ENCODE measurements at places on chromosomes 1 and 21.

DNA sequence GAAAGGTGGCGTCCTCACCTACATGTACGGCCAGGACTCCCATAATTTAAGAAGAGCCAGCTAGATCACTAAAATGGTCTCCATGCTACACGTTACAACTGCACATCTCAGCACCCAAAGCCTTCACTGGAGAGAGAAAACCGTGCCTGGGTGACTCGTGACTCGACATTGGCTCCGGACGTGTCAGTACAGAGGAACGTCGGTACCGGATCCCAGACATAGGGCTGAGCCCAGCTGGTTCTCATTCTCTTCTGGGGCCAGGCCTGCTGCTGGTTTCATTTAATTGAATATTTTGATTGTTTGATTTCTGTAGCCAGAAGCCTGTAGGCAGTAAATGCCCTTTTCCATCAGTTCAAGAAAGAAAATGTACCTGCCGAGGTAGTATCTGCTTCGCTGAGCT, 93.1 kb downstream of the HHIPL2 start:
- DNase-seq = no peak

GRCh38 chr1:7049913-7050625, 264.8 kb downstream of the CAMTA1 start:
- no peak for DNase-seq

GRCh38 chr1:185819798-185820197, 85.6 kb downstream of the HMCN1 start:
- no peak for DNase-seq

- no peak for DNase-seq
These were observed 3.6 kb downstream of the KIF2C start for GRCh38 chr1:44743211-44743610.

DNA sequence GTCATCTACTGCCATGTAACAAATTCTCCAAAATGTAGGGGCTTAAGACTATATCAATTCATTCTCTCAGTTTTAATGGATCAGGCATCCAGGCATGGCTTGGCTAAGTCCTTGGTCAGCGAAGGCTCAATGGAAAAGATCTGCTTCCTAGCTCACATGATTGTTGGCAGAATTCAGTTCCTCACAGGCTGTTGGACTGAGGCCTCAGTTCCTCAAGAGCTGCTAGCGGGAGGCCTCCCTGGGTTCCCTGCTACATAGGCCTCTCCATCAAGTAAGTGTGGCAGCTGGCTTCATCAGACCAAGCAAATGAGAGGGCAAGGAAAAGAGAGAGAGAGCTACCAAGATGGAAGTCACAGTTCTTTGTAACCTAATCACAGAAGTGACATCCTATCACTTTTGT, 19.6 kb upstream of the EYA3 start:
- DNase-seq = no peak

- peak; percentile 25 for DNase-seq
These were observed 44.8 kb downstream of the PCNT start for GRCh38 chr21:46368533-46369285.

DNA sequence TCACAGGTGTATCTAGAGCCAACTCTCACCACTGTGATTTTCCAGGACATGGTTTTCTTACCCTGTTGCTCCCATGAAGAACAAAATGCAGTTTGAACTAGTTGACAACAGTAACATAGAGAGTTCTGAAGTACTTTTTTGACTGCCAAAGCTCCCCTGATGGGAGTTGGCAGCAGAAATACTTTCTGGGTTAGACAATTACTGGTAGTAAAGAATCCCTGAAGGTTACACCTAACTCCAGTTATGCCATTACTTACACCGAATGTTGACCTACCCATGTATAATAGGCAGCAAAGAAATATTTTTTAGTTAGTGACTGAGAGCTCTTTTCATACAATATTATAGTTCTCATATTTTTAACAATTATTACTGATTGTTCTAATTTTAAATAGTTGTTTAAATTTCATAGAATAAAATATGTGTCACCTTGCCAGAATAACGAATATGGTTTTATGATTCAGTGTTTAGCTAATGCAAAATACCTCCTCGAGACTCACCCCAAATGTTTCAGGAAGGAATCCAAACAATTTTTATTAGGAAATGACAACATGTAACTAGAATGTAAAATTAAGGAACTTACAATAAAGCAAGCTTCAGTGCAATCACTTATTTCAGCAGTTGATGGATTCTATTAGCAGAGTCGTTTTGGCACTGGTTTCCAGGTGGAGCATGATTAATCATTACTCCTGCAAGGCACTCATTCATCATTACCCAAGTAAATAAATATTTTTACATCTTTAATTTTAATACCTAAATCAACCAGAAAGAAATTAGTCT, 237.6 kb downstream of the MRPL39 start:
- no peak for DNase-seq

DNA sequence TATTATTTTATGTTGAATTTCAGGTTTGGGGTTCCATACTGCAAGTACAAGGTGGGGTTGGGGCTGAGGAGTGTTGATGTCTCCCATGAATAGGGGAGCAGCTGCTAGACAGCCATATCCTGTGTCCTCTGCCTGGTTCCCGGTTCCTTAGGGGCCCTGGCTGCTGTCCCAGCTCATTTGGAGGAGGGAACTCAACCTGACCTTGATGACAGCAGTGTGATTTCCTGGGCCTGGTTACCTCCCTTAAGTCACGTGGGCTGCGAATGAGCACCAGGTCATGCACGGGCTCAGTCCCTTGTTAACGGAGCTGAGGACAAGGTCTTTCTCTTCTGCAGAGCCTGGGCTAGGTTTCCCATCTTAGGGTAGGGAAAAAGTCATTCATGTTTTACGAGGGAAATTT, 85.1 kb downstream of the MTR start:
- no peak for DNase-seq

DNA sequence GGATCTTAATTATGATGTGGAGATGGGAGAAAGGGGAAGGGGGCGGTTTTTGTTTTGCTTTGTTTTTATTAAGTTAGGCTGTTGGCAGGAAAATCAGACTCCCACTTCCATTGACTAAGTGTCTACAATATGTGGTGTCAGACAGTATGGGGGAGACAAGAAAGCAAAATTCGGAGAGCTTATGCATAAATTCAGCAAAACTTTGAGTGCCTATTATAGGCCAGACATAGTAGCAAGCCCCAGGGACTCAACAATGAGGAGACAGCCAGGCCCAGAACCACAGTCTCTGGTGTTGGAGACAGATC, 835 bp upstream of the TSPAN2 start:
- no peak for DNase-seq

DNA sequence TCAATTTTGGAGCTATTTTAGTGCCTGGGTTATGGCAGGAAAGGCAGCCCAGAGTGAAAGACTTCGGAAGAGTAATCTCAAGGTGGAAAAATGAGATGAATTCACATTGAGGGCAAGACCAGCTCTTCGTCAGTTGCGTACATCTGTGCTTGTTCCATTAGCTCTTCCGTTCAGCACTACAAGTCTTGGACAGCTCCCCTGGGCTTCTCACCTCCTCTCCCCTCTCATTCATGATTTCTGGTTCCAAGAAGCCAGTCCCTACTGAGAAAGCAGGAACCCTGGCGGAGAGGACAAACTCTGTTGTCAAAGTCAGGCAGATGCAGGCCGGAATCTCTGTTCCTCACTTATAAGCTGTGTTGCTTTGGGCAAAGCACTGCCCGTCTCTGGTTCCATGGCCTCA, 76.5 kb downstream of the ACTL8 start:
- DNase-seq = no peak

DNA sequence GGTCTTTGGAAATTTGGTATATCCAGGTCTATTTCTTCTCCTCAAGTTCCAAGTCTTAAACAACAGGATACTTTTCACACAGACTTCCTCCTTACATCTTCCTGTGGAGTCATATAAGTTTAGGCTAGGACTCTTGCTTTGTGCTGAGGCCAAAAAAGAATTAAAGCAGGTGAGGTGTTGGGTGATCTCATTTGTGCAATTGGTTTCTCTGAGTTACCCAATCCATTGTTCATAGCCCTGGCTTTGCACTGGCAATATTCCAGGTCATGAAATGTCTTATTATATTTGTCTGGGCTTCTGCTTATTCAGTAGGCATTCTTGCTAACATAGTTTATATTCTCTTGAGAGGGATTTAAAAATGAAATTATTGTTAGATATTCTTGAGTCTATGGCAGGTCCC, 14.1 kb upstream of the KIAA0040 start:
- DNase-seq = no peak

- DNase-seq = no peak
These were observed 235.0 kb upstream of the NFIA start for GRCh38 chr1:60847391-60847790.

- DNase-seq = no peak
These were observed 4.7 kb downstream of the ELOA start for GRCh38 chr1:23748016-23748415.

GRCh38 chr1:178566187-178566586, 53.3 kb downstream of the TEX35 start:
- no peak for DNase-seq

DNA sequence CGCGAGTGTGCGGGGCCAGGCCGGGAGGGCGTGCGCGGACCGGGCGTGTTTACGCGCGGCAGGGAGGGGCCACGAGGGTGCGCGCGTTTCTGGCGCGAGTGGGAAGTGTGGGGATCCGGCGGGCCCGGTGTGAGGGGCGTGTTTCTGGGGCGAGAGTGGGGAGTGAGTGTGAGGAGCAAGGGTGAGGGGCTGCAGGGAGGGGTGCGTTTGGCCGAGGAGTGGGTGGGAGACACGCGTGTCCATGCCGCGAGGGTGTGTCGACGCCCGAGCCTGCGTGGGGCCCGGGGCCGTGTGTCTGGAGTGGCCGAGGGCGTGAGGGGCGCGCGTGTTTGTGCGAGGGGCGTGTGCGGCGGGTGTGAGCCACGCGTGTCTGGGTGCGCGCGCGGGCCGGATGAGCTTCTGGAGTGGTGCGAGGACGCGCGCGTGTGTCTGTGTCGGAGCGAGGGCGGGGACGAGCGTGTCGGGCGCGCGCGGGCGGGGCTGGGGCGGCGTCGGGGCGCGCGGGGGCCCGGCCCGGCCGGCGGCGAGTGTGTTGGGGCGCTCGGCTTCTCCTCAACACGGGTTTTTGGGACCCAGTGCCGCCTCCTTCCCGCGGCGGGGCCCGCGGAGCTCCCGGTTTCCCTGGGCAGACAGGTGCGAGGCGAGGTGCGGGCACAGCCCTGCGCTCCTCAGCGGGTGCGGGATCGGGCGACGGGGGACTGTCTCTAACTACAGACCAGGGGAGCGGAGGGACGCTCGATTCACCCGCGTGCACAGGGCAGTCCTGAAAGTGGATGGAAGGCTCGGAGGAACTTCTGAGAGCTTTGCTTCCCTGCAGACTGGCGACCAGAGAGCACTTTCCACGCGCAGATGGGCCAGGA, 65.8 kb upstream of the VAMP3 start:
- peak; percentile 52 for DNase-seq

DNA sequence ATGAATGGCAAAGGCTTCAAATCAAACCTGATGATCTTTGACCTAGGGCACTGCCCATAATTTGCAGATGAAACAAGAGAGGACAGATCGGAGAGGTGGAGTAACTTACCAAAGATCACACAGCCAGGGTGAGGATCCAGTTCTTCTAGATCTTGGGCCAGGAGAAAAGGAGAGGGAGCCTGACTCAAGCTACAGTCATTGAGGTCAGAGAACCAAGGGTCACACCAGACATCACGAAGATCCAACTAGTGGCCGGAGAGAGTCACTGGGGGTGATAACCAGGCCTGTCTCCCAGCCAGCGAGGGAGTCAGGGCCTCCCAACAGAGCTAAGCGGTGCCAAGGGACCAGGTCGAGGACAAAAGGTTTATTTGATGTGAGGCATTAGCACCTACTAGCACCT, 115.0 kb downstream of the RIPK4 start:
- no peak for DNase-seq

DNA sequence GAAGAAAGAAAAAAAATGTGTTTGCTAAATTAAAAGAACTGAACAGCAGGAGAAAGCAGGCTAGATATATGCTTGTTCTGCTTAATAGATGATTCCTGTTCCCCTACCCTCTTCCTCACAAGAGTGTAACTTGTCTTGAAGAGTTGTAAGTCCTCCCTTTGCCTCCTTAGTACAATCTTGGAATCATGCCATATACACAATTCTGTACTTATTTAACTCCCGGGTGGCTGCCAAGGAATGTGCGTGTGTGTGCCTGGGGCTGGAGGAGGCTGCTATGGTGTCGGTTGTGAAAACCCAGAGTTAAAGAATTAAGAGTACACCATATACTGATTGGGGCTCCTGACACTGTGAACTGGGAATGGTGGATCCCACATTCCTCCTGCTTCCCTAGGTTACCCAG, 194.2 kb downstream of the SIPA1L2 start:
- DNase-seq = no peak

DNA sequence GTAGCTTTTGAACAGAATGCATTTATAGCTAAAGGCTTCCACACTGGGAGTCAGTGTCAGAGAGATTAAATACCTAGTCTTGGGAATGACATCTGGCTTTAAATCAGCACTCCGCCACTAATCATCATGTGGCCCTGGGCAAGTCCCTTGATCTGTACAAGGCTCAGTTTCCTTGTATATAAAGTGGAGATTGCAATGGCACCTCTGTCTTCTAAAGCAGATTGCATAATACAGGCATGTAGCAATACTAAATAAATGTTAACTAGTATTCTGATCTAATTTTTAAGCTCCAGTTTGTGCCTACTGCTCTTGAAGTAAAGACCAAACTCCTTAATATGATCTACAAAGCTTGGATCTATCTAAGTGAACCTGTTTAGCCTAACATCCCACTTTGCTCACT, 249.4 kb downstream of the PLPP3 start:
- DNase-seq = no peak

- DNase-seq = no peak
These were observed 2.3 kb upstream of the USH2A start for GRCh38 chr1:216425577-216425976.

DNA sequence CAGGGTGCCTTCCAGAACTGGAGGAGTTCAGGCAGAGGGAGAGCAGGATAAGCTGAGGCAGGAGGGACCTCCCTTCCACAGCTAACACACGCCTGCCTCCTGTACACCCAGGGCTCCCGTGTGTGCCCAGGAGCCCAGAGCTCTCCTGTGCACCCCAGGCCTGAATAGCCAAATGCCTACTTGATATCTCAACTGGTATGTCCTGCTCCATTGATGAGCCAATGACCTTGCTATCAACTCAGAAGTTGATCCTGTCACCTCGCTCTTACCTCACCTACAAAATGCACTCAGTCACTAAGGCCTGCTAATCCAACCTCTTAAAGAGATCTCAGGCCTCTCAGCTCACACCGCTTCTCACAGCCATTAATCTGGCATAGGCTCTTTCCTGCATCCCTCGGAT, 7.1 kb downstream of the ECHDC2 start:
- DNase-seq = no peak

GRCh38 chr1:157137046-157137407, 1.2 kb downstream of the ETV3 start:
- DNase-seq = no peak

DNA sequence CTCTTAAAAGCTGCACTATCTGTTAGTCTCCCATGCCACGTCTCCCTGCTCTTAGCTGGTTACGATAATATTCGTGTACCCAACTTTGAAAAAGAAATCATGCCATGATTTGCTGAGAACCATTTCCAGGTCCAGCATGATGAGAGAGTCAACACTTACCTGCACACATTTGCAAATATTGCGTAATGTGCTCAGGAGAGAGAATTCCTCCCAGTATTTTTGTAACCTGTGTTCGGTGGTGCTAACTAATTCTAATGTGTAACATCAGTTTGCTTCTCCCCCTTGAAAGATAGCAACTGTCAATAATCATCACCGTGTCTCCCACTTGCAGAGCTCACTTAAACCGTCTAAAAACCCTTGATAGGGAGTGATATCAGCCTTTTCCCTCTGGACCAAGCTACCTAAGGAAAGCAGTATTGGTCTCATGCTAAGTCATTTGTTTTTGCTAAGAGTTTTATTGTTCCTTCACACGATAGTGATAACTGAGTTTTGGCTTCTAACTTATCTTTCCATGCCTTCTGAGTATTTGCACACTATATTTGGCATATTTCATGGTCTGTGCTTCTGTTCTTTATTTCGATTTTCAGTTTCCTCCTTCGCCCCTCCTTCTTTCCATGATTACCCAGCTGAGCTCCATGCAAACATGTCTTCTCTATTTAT, 61.1 kb upstream of the IRF2BP2 start:
- no peak for DNase-seq
